ENCODE measurements at places on chromosomes 2 and 18.

- DNase-seq = no peak
Measured at GRCh38 chr2:236168110-236169080, at the start of gene GBX2. TSS of gene GBX2 (minus strand) at chr2:236168386. CDS start at chr2:236167971, 415 bp downstream.

DNA sequence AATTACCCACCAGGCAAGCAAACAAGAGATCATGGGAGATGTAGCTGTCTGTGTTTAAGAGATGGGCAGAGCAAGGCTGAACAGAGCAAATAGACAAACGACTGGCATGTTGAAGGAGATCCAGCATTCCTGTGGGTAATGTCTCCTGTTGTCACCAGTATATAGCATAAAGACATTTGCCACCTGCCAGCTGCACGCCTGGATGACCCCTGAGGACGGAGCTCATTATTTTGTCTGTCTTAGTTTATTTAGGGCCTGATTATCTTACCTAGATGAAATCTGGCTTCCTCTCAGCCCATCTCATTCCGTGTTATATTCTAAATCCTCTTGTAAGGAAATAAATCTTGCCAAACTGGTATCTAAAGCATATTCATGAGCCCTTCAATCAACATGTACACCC is 510.3 kb upstream of the LINC00305 start:
- no peak for DNase-seq

DNA sequence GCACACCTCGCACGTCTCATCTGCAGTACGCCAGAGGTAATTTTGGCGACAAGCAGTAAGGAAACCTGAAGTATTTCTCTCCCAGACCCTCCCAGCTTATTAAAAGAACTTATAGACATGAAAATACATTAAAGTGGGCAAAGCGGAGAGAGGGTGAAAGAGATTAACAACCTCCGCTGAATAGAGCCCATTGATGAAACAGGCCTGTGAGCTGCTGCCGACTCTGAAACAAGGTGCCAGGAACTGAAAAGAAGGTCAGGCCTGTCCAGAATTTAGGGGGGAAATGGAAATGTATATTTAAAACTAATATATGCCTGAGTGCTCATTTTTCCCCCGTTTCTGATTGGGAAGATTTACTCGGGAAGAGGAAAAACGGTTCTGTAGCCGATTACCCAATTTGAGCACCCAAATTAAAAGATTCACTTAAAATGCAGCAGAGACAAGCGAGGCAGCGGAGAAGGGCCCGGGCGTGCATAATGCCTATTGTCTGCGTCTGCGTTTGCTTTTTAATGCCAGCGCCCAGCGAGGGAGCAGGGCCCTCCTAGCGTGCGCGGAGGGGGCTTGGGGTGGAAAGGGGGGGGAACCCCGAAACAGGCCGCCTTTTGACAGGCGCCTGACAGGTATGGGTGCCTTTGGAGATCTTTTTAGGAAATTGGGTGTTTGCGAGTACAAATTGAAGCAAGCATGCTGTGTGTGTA is 316.2 kb downstream of the GBX2 start:
- DNase-seq = no peak

- no peak for DNase-seq
Measured at GRCh38 chr2:100924520-100925451, 77.3 kb upstream of the RPL31 start.

GRCh38 chr2:158889135-158889853 is 79.1 kb upstream of the TANC1 start:
- DNase-seq = no peak

DNA sequence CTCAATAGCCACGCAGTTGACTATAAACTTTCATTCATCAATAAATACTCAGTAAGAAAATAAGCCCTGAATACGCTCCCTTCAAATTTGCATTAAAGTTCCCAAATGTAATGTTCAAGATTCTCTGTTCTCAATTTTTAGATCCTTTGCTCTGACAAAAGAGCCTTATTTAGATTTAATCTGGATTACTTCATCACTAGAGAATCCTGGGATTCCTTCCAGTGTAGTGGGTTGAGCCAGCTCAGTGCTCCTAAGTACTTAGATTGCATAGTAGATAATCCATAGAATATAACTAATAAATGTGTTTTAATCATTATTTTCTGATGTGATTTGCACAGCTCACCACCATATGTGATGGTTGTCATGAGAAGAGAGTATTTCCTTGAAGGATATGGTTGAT is 1286.2 kb downstream of the SUCLG1 start:
- no peak for DNase-seq

DNA sequence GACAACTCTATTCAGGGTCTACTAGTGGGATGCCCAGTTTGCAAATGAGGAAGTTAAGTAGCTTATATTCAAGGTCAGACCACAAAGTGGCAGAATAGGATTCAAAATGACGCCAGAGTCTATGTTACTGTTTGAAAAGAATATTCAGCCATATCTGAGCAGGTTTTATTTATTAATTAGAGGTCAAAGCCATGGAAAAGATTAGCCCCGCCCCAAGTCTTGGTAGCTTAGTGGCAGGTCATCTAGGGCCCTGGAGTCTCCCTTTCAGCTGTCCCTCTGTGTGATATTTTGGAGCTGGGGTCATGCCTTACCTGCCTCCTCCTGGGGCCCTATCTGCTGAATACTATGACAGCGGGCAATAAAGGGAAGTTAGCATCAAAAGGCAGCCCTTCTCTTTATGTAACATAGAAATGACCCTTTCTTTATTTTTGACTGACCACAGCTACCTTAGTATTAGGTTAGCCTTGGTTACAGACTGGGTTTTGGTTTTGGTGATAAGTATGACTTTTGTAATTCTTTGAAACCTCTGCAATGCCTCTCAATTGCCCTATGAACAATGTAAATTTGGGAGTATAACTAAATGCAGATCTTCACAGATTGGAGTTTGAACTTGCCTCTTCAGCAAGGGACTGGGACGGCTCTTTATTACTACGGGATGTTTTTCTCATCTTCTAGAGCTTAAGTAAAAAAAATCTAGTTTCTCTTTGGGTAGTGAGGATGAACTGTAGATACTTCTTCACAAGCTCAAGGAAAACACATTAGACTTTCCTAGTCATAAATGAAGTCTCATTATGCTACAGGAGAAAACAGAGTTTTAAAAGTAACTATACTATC is 153.0 kb upstream of the ITGA4 start:
- no peak for DNase-seq

GRCh38 chr2:195648787-195649186 is 8.2 kb upstream of the SLC39A10 start:
- no peak for DNase-seq

GRCh38 chr18:45275367-45276113 is 339.7 kb upstream of the SLC14A2 start:
- DNase-seq = no peak

GRCh38 chr2:66565291-66565690 is 130.4 kb downstream of the MEIS1 start:
- no peak for DNase-seq

DNA sequence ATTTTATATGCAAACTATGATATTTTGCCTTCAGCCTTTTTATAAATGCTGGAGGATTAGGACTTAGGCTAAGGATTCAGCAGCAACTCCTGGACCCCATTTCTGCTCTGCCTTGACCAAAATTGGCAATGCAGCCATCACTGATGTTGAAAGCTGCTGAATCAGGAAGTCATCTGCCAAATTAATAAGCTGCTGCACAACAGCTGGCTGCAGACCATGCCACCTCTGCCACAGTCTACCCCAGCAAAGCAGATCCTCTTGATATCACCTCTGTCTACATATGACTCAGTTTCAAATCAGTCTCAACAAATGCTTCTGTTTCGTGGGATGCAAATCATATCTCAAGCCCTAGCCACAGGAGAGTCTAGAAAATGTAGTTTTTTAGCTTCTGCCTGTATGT is 7.1 kb upstream of the SOS1 start:
- DNase-seq = peak; percentile 17

DNA sequence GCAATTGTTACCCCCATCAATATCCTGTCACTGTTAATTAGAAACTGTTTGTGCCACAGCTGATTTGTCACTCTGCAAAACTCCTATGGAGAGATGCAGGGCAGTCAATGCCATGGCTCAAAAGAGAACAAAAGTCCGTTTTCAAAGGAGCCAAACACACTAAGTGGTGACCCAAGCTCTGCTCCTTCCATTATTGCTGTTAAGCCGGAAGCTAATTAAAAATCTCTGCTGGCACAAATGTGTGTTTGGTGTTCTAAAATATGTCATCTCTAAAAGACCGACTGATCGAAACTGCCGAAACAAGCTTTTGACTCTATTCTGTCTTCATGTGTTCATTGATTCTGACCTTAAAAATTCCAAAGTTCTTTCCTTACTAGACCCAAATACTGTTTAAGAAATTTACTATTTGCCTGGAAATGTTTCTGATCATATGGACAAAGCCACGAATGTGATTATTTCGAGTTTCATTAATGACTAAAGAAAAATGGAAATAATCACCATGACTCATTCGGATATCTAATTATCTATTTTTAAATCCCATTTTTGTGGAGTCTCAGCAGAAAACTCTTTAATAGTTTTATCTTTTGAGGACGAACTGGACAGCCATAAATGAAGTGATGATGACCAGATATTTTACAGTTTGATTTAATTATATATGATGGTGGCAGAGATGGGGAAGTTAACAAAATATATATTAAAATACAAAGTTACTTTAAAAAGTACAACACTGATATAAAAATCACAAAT is 287.6 kb downstream of the SOCS6 start:
- DNase-seq = no peak

DNA sequence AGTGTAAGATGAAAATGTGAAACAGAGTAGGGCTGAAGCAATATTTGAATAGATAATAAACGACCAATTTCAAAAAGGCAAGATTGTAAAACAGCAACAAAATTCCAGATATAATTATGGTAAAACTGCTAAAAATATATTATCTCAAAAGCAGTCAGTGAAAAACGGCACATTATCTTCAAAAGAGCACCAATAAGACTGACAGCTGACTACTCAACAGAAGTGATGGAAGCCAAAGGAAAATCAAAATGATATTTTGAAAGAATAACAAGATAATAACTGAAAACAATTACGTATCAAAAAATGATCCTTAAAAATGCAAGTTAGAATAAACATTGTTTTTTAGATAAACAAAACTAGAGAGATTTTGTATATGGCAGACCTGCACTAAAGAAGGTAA is 920.6 kb upstream of the FAM98A start:
- no peak for DNase-seq

GRCh38 chr2:191617575-191617974 is 60.4 kb upstream of the NABP1 start:
- DNase-seq = peak; percentile 19
